Brain microvascular endothelial cell (primary cell): ENCODE measurements at places on chromosomes 3 and 15.

DNA sequence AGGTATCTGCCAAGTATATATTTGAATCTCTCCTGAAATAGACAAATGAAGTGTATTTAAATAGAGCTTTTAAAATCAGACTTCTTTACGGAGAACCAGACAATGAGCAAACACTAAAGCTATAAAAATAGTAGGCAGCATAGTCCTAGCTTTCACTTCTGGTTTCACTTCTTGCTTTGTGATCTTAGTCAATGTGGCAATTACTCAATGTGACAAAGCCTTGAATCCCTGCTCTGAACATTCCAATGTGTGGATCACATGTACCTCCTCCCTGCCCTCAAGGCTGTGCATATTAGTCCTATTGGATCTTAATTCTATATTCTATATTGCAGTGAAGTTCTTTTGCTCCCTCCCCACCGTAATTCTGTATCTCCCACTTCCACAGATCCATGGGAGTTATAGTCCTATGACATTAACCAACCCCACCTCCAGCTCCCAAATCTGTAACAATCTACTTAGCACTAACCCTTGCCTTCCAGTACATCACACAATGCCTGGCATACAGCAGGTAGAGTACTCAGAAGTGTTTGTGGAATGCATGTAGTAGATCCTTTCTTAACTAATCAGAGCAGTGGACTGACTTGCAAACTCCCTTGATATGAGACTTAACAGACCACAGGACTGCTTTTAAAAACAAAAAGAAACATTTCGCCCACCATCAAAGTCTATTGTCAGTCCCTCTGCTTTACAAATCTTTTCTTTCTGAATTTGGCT lies 24.3 kb upstream of the CP start:
- DNase-seq = peak; percentile 59

- DNase-seq = no peak
These were observed 9.7 kb upstream of the TBL1XR1 start for GRCh38 chr3:177206936-177207335.

GRCh38 chr15:91135201-91136130 lies 35.4 kb downstream of the SV2B start:
- no peak for DNase-seq

- no peak for DNase-seq
These were observed 374.1 kb downstream of the RORA start for GRCh38 chr15:60854858-60855564.

DNA sequence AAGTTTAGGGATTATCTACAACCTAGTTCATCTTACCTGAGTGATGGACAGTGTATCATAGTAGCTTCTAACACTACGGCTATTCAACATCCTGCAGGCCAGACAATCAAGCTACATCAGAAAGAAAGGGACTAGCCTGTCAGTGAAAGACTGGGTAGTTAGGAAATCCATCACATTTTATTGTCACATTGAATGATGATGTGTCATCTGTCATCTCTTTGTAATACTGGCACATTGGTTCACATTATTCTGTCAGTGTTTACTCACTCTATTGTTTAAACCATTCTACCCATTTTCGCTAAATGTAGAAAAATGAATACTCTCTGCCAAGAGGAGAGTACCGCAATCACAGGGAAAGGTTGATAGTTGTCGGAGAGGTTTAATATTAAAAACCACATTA lies 1155.8 kb downstream of the TUSC7 start:
- no peak for DNase-seq

GRCh38 chr15:40618023-40618422 lies 24.0 kb downstream of the KNL1 start:
- DNase-seq = no peak

DNA sequence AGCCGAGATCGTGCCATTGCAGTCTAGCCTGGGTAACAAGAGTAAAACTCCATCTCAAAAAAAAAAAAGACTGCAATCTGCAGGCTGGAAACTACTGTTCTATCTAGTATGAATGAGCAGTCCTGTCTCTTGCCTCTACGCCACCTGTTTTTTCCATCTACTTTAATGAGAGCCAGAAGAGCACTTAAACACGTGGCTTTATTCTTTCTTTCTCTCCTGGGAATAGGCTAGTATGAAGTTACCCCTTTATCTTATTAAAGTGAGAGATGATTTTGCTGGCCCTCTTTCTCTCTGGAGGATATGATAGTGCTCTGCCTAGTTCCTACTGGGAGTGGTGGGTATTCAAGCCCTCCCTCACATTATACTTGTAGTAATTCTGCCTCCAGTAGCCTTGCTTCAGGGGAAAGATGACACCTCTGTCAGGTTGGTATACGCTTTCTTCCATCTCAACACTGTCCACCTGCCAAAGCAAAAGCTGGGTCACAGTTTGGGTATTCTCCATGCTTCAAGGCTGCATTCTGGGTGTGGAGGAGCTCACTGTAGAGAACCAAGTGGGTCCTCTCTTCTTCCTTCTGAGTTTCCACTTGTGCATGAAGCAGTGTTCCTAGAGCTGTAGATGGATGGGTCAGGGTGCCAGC lies 17.8 kb downstream of the MAPKBP1 start:
- no peak for DNase-seq

DNA sequence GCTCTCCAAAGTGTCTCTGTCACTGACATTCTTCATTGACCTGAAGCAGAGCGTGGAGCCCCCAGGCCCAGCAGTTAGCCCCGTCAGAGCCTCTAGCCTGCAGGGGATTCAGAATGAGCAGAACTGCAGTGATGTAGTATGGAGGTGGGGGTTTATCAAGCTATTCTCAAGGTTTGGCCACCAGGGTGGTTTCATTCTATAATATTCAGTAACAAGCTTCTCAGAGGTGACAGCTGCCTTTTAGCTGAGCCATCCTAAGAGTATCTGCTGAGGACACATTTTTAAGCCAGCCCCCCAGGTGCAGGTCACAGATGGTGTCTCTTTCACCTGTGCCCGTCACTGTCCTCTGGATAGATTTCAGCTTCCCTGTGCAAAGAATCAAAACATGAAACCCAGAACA lies 31.9 kb downstream of the CMTM7 start:
- no peak for DNase-seq

DNA sequence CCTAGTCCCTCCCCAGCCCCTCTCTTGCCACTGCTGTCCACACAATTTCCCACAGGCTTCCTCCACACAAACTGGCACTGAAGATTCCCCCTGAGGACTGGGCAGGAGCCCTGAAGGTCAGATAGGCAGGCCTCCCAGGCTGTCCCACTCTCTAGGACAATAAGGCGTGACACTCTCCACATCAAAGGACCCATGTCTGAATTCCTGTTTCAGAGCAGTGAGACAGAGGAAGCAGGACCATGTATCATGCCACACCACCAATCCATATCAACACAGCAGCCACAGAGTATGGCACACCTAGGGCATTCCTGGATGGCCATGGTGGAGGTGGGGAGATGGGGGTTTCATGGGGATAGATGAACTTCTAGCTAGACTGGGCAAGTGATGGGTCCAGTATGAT lies 13.8 kb upstream of the CCR1 start:
- DNase-seq = no peak

- DNase-seq = no peak
These were observed 16.4 kb upstream of the HCN4 start for GRCh38 chr15:73385205-73385604.
